Activated T-cell treated with anti-CD3 and anti-CD28 coated beads for 1 hour (primary cell): ENCODE measurements at places on chromosomes 12 and 14.

GRCh38 chr14:68547305-68548193 is 245.3 kb downstream of the ZFP36L1 start:
- no peak for DNase-seq

GRCh38 chr14:30521899-30522736 is 36.8 kb upstream of the G2E3 start:
- no peak for DNase-seq

DNA sequence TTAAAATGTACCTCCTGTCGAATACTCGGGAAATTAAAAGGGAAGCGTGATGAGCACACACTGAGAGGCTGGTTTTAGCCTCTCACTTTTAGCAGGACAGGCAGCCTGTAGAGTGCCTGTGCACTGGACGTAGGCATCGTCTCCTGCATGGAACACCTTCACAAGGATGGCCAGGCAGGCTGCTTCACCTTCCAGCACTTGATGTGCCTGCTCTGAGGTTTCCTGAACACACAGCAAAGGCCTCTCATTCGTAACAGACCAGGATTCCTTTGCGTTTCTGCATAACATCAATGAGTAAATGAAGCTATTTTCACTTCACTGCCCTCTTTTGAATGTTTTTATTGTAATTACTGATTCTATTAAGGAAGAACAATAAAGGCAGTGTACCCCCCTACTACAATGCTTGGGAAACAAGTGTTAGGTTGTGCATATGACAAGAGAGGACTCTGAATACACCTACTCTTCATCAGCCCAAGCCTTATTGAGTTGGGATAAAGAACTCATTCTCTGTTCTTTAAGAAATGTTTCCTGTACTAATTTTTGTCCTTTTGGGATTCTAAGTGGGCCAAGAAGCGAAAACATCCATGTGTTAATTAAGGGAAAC is 1077.6 kb upstream of the FOXG1 start:
- DNase-seq, result no peak

GRCh38 chr14:95668235-95668772 is 17.9 kb upstream of the TCL1B start:
- no peak for DNase-seq

GRCh38 chr12:39499296-39499695 is 56.4 kb upstream of the KIF21A start:
- DNase-seq, result no peak

- DNase-seq, result no peak
Measured at GRCh38 chr14:102969060-102969791, 46.8 kb downstream of the AMN start.

- DNase-seq, result no peak
Measured at GRCh38 chr12:95637471-95638155, 86.3 kb upstream of the USP44 start.

GRCh38 chr12:94141892-94142291 is 6.5 kb upstream of the PLXNC1 start:
- no peak for DNase-seq

- no peak for DNase-seq
Measured at GRCh38 chr12:38431921-38432320, 115.3 kb downstream of the ALG10B start.

DNA sequence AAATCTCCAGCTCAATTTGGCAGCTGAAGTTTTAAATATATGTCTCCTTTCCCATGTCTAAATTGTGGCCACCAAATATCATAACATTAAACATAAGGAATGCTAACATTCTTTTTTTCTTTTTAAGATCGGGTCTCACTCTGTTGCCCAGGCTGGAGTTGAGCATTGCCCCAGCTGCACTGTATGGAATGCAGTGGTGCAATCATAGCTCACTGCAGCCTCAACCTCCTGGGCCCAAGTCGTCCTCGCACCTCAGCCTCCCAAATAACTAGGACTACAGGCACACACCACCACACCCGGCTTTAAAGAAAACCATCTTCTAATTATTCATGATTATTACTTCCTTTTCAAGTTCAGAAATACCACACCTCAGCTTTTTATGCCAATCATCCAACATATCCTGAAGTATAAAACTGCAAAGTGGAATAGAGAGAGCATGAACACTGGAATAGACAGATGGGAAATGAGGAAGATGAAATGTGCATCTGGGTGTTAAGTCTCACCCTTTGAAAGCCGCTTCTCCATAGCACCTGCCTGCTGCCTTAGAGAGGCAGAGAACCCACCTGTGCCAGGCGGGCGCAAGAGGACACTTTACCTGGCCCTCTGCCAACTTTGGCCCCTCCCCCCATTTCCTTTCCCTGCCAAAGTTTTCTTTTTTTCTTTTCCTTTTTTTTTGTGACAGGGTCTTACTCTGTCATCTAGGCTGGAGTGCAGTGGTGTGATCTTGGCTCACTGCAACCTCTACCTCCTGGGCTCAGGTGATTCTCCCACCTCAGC is 2.8 kb upstream of the EML1 start:
- no peak for DNase-seq

GRCh38 chr14:100711493-100711892 is 15.2 kb upstream of the DLK1 start:
- no peak for DNase-seq

DNA sequence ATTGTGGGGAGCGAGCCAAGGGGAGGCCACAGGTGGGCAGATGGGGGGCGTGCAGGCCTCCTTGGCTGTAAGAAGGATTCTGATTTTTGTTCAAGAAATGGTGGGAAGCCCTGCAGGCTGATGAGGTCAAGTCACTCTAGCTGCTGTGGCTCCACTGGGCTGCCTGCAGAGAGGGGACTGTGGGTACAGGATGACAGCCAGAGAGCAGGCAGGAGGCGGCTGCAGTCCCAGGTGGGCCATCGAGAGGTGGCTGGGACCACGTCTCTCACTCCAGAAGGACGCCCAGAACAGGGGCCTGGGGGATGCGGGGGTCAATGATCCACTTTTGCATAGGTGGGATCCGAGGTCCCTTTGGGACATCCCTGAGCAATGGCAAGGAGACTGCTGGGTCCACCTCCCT is 9.1 kb downstream of the NCOR2 start:
- no peak for DNase-seq
